ENCODE measurements at places on chromosomes 12 and 14.

DNA sequence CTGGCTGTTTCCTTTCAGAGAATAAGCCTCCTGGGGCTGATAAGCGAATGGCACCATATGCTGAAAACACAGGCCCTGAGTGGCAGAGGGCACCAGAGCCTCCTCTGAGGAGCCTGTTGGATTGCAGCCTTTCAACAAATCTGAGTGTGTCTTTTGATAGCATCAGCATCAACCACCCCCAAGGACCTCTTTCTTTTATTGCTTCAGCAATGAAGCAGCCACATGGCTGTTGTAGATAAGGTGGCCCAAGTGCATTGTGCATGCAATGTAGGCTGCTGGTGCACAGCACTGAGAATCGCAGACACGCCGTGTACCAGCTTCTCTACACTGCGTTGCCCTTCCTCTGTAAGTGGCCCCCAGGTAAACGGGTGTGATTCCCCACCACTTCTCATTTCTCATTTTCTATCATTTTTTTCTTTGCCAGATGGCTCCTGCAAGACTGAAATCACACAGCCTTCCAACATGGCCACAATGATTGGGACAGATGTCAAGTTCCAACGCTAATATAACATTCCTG, 191.7 kb downstream of the DAD1 start:
- DNase-seq: no peak

GRCh38 chr14:53953828-53954550, 2.6 kb downstream of the BMP4 start:
- peak; percentile 64 for DNase-seq

DNA sequence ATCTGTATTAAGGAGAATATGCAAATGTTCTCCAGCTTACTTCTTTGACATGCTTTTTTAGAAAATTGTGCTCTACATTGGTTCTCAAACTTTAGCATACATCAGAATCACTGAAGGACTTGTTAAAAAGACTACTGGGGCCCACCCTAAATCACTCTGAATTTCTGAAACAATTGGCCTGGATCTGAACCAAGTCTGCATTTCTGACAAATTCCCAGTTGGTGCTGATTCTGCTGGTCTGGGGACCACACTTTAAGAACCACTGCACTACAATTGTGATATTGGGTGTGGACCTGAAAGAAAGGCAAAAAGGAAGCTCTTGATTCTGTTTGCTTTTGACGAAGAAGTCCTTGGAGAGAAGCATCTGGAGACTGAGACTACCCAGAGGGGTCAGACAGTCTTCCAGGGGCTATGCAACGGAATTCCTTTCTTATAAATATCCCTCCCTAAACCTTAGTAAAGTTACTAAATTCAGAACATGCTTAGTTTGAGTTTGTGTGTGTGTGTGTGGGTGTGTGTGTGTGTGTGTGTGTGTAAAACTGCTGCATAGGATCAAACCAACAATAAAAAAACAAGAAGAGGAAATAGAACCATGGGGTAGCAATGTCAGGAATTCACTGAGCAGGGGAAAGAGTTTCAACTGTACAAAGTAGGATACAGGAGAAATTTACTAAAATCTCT, 36.8 kb downstream of the EAPP start:
- peak; percentile 68 for DNase-seq

DNA sequence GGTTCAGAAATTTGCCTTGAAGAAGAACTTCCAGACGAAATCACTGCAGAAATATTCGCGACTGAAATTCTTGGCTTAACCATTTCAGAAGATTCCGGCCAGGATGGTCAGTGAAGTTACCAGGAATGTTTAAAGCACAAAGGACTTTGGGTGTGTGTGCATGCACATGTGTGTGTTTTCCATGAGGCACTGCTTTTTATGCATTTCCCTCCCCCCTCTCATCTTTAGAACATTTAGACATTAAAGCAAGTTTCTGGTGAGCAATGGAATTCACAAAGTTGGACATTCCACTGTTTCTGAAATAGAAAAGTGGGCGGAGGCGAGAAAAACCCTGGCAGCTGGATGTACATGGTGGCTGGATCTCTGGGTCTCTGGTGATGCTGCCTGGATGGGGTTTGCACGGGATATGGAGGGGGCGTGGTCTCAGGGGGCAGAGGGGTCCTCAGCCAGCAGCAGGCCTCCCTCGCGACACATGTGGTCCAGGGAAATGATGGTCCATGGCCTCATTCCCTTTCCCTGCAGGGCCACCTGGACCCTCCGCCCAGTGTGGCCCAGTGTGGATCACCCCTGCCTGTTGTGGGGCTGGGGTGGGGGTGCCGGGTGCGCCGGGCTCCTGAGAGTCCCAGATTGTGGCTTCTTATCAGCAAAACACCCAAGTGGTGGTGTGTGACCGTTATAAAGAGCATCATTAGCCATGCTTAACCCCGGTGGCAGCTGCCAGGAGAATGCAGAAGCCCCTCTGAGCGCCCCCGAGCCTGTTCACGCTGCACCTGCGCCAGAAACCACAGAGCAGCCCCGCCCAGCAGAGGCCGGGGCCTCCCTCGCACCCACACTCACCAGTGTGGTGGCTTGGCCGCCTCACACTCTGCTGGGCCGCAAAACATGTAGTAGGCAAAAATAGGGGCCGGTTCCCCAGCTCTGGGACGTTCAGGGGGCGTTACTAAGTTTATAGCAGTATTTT, 17.8 kb upstream of the BCL7A start:
- peak; percentile 76 for DNase-seq

DNA sequence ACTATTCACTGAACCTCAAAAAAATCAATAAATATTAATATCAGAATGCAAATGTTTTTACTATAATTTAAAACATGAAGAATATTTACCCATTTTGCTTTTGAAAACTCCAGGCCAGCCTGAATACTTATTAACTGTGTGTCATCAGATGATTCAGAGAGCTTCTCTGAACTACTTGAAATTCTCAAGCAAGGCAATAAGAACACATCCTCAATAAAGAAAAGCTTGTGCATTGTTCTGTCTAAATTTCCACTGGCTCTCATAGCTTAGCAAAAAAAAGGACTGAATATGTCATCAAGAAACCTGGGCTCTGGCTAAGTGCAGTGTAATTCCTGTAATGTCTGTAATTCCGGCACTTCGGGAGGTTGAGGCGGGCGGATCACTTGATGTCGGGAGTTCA, 194.1 kb downstream of the BTG1 start:
- DNase-seq: peak; percentile 23

DNA sequence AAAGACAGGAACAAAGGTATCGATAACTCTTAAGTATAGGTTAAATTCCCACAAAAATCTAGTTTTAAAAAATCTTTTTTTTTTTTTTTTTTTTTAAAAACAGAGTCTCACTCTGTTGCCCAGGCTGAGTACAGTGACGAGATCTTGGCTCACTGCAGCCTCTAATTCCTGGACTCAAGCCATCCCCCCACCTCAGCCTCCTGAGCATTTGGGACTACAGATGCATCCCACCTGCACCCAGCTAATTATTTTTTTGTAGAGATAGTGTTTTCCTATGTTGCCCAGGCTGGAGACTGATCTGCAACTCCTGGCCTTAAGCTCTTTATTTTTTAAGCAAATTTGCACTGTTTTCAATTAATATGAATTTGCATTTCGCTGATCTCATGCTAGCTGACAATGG, 9.8 kb downstream of the PSEN1 start:
- no peak for DNase-seq

DNA sequence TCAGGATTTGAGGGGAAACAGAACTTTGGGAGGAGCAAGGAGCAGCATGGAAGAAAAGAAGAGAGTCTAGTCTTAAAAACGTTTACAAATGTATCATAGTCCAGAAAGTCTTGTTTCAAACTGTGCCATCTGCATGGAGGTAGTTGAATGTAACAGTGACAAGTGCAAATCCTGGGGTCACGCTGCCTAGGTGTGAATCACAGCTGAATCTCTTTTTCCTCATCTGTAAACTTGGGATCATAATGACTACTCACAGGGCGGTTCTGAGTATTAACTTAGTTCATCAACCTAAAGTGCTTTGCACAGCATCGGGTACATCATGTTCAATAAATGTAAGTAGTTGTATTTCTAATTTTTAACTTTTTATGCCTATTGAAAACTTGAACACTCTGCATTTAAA, 208.5 kb downstream of the CHST11 start:
- no peak for DNase-seq

GRCh38 chr12:113886721-113887120, 79.4 kb downstream of the RBM19 start:
- no peak for DNase-seq

DNA sequence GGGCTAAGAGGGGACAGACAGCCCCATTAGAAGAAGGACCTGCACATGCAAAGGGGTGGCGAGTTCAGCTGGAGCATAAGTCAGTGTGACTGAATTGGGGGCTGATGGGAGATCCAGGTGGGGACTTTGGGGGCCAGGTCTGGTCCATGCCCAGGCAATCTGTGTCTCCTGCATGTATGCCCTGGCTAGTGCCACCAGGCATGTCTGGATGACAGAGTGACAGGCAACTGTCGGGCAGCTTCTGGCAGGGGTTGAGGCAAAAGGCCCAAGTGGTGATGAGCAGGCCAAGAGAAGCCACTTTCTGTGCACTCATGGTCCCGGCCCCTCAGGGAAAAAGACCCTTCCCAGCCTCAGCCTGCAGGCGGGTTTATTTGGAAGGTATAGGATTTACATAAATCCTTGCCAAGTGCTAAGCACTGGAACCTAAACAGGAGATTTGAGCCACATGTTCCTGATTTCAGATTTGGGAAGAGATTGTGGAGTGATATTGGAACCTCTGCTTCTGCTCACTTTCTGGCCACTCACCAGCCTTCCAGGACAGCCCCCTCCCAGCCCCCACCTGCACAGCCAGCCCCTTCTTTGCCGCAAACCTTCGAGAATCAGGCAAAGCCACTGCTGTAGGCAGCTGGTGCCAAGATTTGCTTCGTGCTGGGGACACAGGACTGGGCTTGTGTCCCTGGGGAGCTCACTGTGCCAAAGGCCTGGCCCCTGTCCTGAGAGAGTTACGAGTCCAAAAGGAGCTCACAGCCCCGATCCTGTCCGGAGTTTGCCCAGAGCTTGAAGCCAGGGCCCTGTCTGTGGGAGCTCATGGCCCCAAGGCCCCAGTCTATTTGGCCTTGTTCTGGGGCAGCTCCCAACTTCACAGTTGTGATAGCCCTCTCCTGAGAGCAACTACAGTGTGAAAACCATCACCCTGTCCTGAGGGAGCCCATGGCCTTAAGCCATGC, 232.5 kb upstream of the RTL1 start:
- DNase-seq: no peak

DNA sequence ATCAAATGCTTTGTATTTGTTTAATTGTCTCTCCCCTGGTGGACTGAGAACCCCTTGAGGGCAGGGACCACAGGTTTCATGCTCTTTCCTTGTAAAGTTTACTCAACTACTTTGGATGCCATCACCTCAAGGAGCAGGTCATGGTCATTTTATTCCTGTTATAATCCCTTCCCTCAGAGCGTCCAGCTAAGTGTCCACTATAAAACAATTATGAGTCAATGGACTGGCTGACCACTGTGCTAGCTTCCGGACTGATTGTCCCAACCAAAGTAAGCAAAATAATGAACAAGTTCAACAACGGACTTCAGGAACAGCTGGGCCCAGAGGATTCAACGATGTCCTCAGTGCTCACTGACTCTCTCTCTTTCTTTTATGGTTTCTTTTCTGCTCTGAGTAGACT, 18.2 kb downstream of the AK7 start:
- DNase-seq: no peak

- DNase-seq: peak; percentile 10
Measured at GRCh38 chr14:38257507-38257906, 1.6 kb upstream of the CLEC14A start.

DNA sequence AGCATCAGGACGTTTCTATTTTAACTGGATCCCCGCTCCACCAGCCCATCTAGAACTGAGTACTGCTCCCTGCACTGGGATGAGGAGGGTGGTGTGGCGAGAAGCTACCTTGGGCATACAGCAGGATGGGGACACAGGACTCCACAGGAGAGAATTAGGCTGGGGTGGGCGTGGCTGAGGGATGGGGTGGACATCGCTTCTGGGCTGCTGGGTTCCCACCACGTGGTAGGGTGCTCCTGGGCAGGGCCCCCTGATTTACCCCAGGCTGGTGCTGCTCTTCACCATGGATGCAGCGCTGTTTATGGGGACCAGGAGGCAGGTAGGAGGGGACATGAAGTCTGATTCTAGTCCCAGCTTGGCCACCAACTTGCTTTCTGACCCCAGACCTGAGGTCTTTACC, 41.9 kb downstream of the VDR start:
- DNase-seq: no peak

- no peak for DNase-seq
Measured at GRCh38 chr12:29103539-29103974, 45.5 kb upstream of the FAR2 start.

DNA sequence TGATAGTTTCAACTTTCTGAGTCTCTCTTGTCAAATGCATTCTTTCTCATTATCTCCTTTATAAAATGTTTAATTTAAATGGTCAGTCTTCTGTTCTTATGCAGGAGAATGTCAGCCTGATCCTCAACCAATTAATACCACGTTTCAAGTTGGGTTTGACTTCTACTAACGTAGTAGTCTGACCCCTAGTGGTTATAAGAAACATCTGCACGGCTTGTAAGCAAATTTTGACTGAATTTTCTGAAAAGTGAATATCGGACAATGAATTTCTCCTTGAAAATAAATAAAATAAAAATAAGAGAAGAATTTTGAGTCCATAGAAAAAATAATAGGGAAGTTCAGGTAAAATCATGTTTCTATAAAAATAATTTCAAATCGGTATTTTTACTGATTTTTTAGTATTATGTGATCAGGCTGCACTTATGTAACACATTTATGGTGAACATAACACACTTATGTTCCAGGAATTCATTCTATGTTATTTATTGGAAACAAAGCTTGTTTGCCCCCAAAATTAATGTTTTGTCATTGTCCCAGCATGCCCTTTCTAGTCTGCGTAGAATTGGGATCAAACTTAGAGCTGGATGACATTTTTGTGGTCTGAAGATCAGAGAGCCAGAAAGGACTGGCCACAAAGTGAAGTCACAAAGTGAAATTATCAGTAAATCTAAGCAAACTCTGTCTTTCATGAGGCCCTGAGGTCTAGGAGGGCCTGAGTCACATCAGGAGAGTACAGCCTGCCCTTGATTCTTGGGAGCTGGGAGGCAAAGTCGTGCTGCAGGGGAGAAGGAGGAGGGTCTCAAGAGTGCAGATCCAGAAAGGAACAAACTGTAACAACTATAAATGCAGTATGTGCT, 101.2 kb upstream of the STXBP6 start:
- peak; percentile 62 for DNase-seq

DNA sequence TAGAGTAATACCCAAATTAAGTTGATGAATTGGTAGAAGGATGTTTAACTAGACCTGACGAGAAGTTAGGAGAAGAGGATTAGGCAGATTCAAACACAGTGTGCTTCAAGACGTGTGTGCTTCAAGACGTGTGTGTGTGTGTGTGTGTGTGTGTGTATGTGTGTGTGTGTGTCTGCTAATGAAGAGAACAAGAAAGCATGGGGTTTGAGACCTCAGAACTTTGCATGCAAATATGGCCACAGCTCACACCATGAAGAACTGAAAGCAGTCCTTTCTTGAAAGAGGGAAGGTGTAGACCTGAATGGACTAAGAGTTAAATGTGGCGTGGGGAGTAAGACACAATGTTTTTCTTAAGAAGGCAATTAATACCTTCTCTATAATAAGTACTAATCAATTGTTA, 32.5 kb upstream of the SSPN start:
- no peak for DNase-seq
